ENCODE measurements at places on chromosomes 5 and 9.

DNA sequence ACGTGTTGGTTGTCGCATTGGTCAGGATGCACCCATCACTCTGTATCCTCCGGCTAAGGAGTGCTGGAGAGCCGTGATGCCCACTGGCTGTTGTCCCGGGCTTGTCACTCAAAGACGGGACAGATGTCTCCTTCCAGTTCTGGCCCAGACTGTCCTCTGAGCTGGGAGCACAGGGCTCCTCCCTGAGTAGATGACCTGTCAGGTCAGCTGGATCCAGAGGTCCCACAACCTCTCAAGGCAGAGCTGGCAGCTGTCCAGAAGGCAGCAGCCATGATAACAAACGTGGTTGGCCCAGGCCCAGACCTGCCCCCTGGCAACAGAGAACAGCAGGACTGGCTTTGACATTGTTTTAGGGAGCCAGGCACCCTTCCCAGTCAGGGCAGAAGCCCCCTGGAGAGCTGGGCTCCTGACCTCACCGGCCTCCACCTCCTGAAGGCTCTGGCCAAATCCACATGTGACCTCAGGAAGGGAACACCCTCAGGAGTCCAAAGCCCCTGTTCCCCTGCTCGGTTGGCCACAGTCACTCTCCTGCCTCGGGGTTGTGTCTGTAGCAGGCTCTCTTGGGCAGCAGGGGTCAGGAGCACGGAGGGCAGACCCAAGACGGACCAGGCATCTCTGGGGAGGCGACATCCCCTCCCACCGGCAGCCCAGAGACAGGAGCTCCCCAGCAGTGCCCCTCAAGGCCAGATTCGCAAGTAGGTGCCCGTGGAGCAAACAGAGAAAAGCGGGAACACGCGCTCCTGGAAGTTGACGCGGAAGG, 10.3 kb downstream of the TRIM7 start:
- peak; percentile 69 for DNase-seq

GRCh38 chr9:72925126-72925789, 27.6 kb downstream of the ALDH1A1 start:
- DNase-seq: no peak

GRCh38 chr5:45795458-45795857, 99.3 kb upstream of the HCN1 start:
- DNase-seq: no peak

- no peak for DNase-seq
Observed at GRCh38 chr5:138979684-138980280, 104.6 kb upstream of the LRRTM2 start.

DNA sequence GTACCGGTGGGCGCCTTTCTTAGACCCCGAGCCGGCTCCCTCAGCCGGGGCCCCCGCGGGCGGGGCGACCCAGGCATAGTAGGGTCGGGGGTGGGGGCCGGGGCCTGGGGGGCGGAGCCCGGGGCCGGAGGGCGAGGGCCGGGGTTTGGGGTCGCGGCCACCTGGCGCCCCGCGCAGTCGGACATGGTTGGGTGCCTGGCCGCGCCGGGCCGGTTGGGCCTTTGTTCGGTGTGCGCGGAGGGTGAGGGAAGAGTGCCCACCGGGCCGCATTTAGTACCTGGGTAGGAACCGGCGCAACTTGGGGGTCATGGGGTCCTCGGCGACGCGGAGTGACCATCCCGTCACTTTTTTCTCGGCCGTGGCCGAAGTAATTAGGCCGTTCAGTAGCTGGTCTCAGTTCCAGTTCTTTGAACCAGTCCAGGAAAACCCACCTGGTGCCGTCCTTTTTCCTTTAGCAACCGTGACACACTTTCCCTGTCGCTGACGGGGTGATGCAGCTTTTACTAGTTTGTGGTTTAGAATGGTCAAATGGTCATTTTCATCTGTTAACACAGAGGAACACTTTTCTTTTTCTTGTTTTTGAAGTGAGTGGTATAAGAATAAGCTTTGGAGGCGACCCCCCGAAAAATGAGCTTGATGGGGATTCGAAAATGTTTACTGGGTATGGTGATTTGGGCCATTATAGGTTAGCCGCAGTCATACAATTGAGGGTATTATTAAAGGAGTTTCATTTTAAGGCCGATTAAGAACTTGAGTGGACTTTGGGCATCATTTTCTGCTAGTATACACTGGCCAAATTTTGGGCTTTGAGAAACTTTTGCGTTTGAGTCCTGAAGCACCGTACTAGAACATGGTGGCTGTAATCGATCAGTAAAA, 589 bp downstream of the CKS2 start:
- DNase-seq: no peak

- DNase-seq: no peak
Observed at GRCh38 chr5:150585781-150586341, 54.6 kb upstream of the SYNPO start.

GRCh38 chr9:121816845-121817450, 165.5 kb downstream of the DAB2IP start:
- DNase-seq: peak; percentile 2

GRCh38 chr5:178637356-178638074, 10.7 kb upstream of the CLK4 start:
- no peak for DNase-seq

DNA sequence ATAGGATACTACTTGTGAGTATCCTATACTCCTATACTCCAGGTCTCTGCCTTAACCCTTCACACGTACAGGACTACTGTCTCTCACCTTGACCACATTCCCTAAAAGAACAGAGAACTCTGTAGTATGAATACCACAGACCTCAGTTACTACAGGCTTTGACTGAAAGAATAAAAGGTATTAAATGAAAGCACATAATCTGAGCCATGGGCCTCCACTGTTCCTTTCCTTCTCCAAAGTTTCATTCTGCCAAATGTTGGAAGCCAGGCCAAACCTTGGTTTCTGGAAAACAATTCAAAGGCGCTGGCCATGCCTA, 191.5 kb downstream of the TSSK1B start:
- no peak for DNase-seq

DNA sequence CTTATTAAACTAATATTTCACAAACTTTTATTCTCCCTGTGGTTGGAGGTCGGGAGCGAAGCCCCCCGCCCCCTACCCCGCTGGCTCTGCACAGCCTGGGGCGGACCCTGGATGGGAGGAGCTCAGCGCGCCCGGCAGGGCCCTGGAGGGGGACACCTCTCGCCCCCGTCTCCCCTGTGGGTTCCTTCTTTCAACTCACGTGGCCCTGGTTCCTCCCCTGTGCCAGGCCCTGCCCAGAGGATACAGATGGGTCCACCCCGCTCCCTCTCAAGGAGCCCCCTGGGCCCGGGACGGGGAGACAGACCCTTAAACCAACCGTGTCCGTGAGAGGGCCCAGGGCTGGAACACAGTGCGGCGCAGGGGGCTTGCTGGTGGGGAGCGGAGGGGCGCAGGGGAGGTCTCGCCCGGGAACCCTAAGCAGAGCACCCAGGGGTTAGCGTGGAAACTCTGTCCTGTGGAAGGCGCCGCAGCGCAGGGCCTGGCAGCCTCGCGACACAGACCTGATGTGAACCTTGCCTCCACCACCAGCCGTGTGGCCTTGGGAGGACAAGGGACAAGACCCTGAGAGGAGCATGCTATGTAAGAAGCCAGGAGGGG, 103.7 kb upstream of the MVB12B start:
- DNase-seq: no peak

GRCh38 chr5:124797665-124798087, 51.2 kb upstream of the ZNF608 start:
- peak; percentile 26 for DNase-seq

- DNase-seq: no peak
Observed at GRCh38 chr5:174444479-174445188, 279.7 kb upstream of the MSX2 start.

- no peak for DNase-seq
Observed at GRCh38 chr5:169860585-169860984, 119.7 kb downstream of the INSYN2B start.

- no peak for DNase-seq
Observed at GRCh38 chr9:72304538-72304937, 60.5 kb downstream of the ZFAND5 start.

- DNase-seq: no peak
Observed at GRCh38 chr5:128757196-128757959, 207.9 kb upstream of the SLC27A6 start.

GRCh38 chr5:154221371-154221896, 30.9 kb downstream of the GALNT10 start:
- DNase-seq: peak; percentile 48

GRCh38 chr9:93486268-93486667, 32.9 kb upstream of the FAM120AOS start:
- no peak for DNase-seq

- DNase-seq: no peak
Observed at GRCh38 chr5:112906637-112907036, 15.4 kb downstream of the REEP5 start.

DNA sequence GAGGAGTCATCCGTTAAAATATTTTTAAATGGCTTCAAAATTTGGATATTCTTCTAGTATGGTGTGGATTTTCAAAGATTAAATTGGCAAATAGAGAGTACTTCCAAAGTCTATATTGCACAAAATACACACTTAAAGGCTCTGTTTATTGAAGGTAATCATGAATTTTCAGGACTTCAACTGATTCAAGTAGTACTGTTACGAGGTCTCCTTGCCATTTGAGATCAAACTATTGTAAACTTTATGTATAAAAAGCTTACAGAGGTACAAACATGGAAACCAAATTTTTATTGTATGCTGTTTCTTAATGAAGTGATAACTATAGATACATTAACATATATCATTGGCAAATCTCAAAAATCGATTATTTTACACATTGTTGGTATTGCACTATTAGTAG, 2.5 kb downstream of the ERBIN start:
- no peak for DNase-seq

DNA sequence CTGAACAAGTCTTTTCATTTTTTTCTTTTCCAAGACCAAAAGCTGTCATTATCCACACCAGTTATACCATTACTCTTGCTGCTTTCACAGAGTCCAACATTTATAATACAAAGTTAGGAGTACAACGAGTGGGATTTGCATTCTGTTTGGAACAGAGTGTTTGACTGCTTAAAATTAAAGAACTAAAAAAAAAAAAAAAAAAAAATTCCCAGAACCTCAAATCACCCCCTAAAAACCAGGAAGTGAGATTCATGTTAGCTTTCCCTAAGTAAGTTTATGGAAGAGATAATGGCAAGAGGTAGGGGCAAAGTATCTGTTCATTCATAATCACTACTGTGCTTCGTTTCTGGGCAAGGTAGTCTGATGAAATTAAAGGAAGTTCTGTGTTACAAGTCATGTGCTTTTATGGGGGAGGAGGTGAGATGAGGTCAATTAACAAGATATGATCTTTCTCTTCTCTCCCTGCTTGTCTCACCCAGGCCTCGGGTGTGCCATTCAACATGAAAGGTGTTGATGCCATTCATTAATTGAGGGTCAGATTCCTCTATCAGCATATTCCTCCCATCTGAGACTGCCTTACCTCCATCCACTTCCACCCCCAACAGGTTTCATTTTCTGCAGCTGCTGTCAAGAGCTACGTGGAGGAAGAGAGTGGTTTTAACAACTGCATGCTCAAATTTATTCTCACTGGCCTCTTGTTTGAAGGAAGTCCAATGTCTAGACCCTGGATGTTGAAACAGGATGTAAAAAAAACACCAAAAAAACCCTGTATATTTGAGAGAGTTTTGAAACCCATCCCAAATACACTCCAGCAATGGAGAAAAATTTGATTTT, 58.1 kb downstream of the MARCHF3 start:
- DNase-seq: no peak

DNA sequence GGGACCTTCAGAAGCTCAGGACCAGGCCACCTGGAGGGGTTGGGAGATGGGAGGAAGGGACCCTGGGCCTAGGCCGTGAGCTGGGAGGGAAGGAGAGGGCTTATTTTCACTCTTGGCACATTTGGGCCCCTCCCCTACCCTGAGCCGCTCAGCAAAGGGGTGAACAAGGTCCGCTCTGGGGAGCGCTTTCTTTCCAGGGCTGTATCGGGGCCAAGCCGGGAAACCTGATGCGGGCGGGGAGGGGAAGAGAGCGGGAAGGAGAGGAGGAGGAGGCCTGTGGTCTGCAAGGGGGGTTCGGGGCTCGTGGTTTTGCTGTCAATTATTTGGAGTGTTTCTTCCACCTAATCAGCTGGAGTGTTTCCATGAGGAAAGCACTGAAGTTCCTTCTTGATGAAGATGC, 62.7 kb upstream of the RXRA start:
- no peak for DNase-seq

DNA sequence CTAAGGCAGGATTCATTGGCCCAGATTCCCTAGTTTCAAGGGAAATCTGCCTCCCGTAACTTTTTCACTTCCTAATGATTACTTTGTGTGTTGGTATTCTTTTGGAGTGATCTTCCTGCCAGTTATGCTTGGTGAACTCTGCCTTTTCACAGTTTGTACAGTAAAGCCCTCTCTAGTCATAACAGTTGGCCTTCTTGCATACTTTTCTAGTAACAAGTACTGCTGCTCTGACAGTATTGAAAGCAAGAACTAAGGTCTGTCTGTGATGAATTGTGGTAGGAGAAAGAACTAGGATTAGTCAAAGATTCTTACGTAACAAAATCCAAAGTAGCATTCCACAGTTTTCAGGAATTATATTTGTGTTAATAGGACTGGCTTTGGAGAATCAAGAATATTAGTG, 1457.2 kb upstream of the WWC1 start:
- no peak for DNase-seq

DNA sequence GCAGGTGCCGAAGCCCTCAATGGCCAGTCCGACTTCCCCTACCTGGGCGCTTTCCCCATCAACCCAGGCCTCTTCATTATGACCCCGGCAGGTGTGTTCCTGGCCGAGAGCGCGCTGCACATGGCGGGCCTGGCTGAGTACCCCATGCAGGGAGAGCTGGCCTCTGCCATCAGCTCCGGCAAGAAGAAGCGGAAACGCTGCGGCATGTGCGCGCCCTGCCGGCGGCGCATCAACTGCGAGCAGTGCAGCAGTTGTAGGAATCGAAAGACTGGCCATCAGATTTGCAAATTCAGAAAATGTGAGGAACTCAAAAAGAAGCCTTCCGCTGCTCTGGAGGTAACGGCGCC, 32.9 kb downstream of the CXXC5 start:
- no peak for DNase-seq

- no peak for DNase-seq
Observed at GRCh38 chr5:118687661-118688621, 300.4 kb downstream of the DTWD2 start.

- DNase-seq: no peak
Observed at GRCh38 chr5:159749146-159749545, 167.1 kb upstream of the ADRA1B start.

DNA sequence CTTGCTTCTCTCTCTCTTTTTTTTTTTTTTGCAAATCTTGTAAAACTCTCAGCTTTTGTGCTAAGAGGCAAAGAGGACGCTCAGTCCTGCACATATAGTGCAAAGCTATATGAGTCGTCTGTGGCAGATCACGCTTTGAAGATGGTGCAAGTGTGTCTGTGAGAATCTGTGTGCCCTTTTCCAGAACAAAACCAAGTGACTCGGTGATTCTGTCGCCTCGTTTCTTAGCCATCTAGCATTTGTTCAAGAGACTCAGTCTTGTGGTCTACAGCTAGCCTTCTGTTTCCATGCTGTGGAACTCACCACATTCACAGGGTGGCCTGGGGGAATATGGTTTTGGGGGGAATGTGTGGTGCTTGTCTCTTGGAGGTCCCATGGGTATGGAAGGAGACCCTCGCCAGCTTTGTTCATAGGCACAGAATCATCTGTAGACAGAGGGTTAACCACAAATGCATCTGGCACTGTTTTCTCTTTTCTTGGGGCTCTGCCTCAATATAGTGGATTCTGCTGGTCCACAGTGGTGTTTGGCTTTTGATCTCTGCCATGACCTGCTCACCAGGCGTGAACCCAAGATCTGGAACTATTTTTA, 82.1 kb downstream of the C9orf152 start:
- no peak for DNase-seq

GRCh38 chr5:132471944-132472343, 18.6 kb downstream of the IRF1 start:
- no peak for DNase-seq
